ENCODE measurements at places on chromosomes 4 and X.

DNA sequence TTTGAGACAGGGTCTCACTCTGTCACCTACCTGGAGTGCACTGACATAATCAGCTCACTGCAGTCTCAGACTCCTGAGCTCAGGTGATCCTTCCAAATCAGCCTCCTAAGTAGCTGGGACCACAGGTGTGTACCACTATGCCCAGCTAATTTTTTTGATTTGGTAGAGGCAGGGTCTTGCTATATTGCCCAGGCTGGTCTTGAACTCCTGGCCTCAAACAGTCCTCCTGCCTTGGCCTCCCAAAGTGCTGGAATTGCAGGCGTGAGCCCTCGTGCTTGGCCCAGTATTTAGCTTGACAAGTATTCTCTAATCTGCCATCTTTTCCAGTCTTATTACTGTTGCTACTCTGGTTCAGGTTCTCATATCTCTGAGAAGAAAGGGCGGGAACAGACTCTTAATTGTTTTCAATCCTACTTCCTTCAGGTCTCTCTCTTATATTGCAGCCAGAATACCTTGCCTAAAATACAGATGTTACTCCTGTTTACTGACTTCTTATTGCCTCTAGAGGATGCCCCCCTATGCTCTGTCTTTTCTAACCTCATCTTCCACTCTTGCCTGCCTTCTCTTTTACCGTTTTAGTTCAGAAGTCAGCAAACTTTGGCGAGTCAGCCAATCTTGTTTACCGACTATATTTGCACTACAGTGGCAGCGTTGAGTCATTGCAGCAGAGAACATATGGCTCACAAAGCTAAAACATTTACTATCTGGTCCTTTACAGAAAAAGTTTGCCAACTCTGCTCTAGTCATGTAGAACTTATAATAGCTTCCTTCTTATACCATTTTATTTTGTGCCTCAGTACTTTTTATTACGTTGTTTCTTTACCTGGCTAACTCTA is 19.0 kb downstream of the MRPL1 start:
- DNase-seq, result peak; percentile 68

- no peak for DNase-seq
These were observed 365.6 kb upstream of the EDA2R start for GRCh38 chrX:67004451-67004850.

DNA sequence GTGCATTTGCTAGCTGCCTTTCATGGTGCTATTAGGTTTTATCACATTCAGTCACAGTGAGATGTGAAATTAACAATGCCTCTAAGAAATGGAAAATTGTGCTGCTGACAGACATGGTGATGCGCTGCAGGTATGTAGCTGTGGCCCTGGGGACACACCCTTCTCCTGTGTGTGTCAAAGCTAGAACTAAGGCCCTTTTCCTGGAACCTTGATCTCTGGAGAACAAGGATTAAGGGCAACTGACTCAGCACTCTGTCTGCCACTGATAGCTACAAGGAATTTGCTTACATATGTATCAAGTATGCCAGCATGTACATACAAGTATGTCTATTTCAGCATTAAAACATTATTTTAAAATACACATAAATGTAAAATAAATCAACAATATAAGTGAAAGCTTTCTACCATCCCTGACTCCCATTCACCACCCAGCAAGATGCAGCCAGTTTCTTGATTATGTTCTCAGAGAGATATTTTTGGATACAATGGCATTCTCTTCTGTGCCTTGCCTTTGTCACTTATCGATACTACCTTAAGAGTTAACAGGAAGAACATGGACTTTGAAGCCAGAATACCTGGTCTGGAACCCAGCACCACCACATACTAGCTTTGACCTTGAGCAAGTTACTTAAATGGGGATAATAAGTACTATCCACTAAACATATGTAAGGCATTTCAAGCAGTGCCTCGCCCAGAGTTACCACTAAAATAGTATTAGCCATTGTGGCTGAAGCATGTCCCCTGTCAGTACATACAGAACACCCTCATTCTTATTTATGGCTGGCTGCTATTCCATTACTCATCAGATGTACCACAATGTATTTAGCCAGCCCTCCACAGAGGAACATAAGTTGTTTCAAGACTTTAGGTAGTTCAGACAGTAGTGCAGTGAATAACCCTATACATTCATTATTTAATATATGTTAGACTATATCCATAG is 68.5 kb downstream of the NPNT start:
- DNase-seq, result peak; percentile 21

DNA sequence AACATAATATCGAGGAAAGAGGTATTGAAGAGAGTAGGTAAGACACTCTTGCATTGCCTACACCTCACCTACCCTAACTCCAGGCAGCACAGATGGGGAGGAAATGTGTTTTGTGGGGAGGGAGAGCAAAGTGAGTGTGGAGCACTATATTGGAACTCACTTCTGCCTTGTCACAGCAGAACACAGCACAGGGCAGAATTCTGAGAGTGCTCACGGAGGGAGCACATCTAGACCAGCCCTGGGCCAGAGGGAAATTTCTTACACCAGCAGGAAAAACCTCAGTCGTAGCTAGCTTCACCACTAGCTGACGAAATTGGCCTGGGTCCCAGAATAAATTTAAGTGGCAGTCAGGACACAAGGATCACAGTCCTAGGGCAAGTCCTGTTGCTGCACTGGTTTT is 517.3 kb downstream of the TMA16 start:
- no peak for DNase-seq

DNA sequence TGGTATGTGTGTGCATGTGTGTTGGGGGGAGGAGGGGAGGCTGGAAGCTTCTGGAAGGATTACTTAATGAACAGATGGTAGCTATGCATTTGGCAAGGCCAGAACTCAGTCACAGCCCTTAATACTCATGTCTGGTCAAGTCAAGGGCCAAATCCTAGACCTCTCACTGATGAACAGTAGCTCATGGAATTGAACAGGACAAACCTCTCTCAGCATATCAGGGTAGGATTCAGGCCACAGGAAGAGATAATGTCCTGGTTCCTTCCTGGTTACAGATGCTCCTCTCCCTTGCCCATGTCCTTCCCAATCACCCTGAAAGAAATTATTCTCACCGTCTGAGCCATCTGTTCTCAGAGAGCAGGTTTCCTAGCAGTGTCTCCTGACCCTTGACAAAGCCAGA is 165.7 kb downstream of the SOWAHB start:
- no peak for DNase-seq

GRCh38 chr4:137417676-137418075 is 114.6 kb downstream of the PCDH18 start:
- peak; percentile 64 for DNase-seq

- no peak for DNase-seq
These were observed 171.1 kb upstream of the SLC7A11 start for GRCh38 chr4:138413273-138413672.

GRCh38 chr4:145075742-145076468 is 22.1 kb downstream of the ANAPC10 start:
- no peak for DNase-seq

- DNase-seq, result no peak
These were observed 139.2 kb downstream of the NWD2 start for GRCh38 chr4:37383579-37384229.

- no peak for DNase-seq
These were observed 1157.3 kb downstream of the PCDH7 start for GRCh38 chr4:31877429-31877828.

GRCh38 chr4:15742637-15743036 is 35.5 kb upstream of the CD38 start:
- DNase-seq, result no peak

- DNase-seq, result no peak
These were observed 5.6 kb upstream of the ABLIM2 start for GRCh38 chr4:8164194-8164565.

DNA sequence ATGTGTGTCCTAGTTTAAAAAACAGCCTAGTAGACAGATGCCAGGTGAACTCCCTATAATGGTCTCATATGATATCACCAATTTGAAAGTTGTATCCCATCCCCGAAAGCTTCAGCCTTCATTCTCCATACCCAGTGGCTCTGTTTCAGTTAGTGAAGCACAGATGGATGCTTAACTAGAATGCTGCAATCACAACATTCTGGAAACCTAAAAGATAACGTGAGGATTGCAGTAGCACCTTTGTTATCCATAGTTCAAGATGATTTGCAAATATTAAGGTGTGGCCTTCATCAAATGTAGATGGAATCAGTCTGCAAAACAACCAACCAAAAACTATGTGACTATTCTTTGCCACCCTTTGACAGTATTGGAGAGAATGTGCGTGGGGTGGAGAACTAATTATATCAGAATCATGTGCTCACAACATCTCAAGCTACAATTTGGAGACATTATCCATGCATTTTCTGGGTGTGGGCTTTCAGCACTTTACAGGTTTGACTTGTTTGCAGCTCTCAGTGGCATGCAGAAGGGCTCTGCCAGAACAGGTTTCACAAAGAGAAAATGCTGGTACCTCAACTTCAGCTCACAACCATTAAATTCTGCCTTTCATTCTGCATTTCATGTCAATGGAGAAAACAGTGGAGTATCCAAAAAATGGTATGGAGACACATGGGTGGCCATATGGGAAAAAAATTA is 18.3 kb upstream of the PPID start:
- DNase-seq, result no peak

- no peak for DNase-seq
These were observed 834 bp downstream of the PNCK start for GRCh38 chrX:153672531-153673427.

- no peak for DNase-seq
These were observed 115.6 kb downstream of the AMELX start for GRCh38 chrX:11408783-11409182.

GRCh38 chr4:141995056-141995455 is 358.7 kb downstream of the IL15 start:
- DNase-seq, result no peak

- peak; percentile 27 for DNase-seq
These were observed 102.0 kb downstream of the CBR4 start for GRCh38 chr4:168908093-168908492.

- DNase-seq, result no peak
These were observed at the start of gene POU4F2 for GRCh38 chr4:146638786-146639505. TSS of gene POU4F2 (plus strand) at chr4:146638893. CDS start at chr4:146639141, 248 bp downstream.
